ENCODE measurements at places on chromosomes 1 and 21.

DNA sequence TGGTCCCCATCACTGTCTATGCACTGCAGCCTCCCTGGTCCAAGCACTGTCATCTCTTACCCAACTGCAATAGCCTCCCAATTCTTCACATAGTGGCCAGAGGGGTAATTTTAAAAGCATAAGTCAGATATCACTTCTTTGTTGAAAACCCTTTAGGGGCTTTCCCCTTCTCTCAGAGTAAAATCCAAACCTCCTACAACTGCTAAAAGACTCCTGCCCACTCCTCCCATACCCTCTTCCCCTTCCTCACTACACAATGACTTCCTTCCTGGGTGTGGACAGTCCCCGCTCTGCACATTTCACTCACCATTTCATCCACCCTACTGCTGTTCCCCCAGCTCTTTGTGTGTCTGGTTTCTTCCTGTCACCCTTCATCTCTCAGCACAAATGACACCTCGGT lies 8.3 kb downstream of the MCOLN2 start:
- no peak for DNase-seq

DNA sequence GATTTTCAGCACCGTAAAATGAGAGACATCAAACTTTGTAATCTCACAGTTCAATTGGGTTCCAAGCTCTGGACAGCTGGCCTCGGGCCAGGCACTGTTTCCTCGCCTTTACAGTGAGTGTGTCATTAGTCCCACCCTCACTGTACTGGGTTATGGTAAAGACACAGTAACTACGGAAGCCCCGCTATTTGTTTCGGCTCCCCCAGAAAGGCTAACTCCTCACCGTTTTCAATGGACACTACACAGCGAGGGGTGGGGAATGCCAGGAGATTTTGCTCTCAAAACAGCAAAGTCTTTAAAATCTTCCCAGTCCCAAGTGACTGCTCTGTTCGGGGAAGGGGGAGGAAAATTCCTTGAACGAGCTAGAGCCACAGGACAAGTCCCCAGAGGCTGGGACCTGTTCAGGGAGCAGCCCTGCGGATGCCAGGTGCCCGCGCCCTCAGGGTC lies 757 bp upstream of the SPSB1 start:
- DNase-seq = no peak

DNA sequence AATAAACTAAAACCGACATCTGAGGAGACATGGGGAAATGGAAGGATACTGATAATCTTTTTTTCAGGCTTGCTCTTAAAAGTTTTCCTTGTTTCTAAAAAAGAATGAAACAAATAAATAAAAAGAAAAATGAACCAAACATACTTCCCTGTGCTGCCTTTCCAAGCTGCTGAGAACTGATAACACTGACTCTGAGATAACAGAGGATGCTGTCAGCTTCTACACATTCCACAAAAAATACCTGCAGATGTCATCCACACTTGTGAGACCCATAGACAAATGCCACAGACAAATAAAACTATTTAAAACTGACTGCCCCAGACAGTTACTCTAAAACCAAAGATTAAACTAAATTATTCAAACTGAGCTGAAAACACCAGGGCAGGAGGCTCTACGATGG lies 12.0 kb upstream of the OR6K3 start:
- no peak for DNase-seq

DNA sequence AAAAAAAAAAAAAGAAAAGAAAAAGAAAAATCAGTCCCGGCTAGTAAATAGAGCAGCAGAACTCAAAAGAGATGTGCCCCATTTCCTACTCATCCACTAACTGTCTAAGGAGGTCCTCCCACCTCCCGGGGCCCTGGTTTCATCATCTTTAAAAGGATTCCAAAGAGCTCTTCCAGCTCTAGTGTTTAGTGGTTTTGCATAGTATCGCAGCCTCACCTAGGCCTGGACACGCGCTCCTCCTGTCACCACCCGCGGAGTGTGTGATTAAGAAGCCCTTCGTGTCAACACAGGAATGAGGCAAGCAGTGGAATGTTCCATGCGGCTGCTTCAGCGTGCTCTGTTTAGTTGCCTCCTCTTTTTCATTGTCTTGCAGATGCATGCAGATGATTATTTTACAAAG lies 49.0 kb downstream of the LBR start:
- DNase-seq = no peak

DNA sequence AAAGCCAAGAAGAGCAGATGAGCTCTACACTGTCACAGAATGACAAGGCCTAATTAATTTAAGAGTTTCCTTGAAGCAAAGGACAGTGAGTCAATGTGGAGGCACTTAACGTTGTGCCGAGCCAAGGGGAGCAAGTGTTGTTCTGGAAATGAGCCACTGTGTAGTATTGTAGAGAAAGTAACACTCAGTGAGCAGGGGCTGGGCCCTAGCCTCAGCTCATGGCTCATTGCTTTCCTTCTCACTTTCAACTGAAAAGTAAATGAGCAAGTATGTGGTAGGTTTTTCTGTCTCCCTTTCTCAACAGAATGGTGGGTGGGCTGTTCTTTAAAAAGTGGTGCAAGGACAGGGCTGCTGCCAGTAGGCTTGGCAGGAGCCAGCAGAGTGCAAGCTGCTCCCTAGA lies 11.8 kb upstream of the KIAA0040 start:
- no peak for DNase-seq

DNA sequence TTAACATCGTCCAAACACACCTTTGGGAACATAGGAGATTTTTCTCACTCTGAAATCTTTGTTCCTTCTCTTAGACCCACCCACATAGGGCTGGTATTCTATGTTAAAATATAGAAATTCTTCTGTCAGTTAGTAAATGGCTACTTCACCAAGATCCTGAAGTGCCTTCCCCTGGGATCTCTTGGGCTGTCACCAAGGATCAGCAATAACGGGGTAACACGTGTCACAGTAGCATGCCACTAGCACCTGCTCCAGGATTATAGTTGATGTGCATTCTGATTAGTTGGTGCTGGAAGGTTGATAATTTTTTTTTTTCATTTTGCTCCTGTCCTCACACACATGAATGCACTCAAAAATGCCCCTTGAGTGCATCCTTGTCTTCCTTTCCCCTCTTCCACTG lies 298.7 kb downstream of the NTNG1 start:
- no peak for DNase-seq

GRCh38 chr21:16312321-16312720 lies 582.5 kb downstream of the USP25 start:
- no peak for DNase-seq

GRCh38 chr21:29174607-29175013 lies 44.2 kb downstream of the MAP3K7CL start:
- no peak for DNase-seq

GRCh38 chr1:177451191-177451590 lies 280.4 kb downstream of the BRINP2 start:
- no peak for DNase-seq

DNA sequence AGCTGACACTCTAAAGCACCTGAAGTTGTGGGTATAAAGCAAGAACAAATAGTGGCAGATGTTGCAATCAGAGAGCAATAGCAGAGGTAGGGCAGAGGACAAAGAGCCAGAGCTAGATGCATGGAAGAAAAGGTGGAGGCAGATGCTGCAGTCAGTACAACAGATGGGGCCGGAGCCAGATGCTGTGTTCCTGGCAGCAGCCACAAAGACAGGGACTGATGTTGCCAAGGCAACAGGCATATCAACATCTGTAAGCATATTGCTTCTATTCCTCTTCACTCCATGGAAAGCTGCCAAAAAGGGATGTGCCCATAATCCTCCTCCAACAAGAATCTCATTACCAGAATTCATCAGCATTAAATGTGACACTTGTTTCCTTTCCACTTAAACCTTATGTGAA lies 108.0 kb downstream of the TNNI3K start:
- no peak for DNase-seq

DNA sequence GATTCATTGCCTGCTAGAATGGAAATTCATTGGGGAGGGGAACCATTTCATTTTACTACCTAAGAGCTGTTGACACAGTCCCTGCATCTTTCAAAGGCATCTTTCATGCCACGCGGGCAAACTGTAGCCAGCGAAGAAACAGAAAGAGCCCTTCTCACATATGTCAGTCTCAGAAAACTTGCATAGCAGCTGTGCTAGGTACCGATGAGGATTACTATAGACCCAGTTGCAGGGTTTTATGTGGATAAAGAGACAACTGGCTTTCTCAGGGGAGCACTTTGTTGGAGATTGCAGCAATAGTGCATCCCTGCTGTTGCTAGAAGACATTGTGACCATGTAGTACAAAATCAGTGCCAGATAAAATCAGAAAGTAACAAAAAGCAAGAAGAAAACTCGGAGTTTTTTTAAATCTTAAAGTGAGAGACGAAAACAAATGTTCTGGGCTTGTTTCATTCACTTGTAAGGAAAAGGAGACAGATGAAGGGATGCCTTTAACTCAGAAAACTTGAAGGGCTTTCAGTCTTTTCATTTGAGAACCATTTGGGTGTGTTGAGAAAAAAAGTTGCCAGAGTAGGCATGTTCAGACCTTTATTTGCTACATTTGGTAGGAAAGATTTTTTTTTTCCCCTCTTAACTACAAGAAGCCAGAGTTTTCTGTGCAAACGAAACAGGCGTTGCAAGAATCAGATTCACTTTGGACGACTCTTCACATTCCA lies 804.1 kb downstream of the USP25 start:
- DNase-seq = no peak

- DNase-seq = no peak
Measured at GRCh38 chr1:178575611-178576361, 62.9 kb downstream of the TEX35 start.

GRCh38 chr1:167542109-167543032 lies 11.2 kb downstream of the CREG1 start:
- no peak for DNase-seq

GRCh38 chr1:109208836-109209463 lies 4.8 kb upstream of the SARS1 start:
- DNase-seq = no peak

DNA sequence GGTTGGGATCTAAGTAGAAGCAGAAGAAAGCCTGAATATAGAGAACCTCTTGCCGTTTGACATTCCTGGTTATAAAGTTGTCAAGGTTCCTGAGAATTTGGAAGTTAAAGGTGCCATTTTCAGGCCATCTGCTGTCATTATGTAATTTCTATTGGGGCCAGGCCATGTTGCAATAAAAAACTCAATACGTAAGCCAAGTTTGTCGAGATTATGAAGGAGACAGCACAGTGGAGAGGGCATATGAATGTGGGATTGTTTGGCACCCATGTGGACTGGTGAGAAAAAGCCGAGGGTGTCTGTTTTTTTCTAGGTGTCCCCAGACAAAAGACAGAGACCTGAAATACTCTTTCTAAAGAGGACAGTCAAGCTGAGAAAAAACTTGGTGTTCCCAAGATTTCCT lies 18.8 kb upstream of the HSD3B1 start:
- DNase-seq = no peak

GRCh38 chr21:15221799-15222386 lies 157.1 kb upstream of the NRIP1 start:
- peak; percentile 4 for DNase-seq

DNA sequence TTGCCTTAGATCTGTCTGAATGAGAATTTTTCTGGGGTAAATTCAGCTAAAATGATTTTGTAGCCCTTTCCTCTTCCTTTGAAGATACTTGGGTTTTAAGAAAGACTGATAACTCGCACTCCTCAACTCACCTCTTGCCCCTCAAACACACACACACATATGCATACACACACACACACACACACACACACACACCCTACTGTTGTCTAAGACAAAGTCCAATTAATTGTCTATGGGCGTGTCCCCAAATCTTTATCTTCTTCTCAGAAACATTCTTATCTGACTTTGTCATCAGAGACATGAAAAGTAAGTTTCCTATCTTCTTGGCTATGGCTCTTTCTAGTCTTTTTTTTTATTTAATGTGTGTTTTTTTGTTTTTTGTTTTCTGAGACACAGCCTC lies 36.1 kb upstream of the SMYD2 start:
- no peak for DNase-seq

GRCh38 chr1:219317762-219318353 lies 144.2 kb downstream of the LYPLAL1 start:
- DNase-seq = no peak

DNA sequence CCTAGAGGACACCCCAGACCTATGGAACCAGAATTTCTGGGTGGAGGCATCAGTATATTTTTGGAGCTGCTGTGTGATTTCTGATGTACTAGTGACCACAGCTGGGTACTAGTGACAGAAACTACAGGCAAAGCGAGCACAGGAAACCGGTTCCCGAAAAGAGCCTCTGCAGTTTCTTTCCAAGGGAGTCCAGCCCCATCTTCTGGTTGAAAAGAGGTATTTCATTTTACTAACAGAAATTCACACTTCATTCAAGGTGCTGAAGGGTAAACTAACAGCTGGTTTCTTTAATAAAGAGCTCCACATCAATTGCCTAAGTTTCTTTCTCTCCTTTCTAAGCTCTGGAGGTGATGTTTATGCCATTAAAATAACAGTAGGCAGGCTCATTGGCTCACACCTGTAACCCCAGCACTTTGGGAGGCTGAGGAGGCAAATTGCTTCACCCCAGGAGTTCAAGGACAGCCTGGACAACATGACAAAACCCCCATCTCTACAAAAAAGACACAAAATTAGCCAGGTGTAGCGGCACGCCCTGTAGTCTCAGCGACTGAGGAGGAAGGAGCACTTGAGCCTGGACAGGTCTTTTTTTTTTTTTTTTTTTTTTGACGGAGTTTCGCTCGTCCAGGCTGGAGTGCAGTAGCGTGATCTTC lies 22.0 kb downstream of the THAP3 start:
- DNase-seq = peak; percentile 56

GRCh38 chr1:94925561-94926125 lies 1.3 kb downstream of the CNN3 start:
- DNase-seq = no peak

GRCh38 chr21:44998086-44998620 lies 58.3 kb downstream of the SLX9 start:
- DNase-seq = no peak

DNA sequence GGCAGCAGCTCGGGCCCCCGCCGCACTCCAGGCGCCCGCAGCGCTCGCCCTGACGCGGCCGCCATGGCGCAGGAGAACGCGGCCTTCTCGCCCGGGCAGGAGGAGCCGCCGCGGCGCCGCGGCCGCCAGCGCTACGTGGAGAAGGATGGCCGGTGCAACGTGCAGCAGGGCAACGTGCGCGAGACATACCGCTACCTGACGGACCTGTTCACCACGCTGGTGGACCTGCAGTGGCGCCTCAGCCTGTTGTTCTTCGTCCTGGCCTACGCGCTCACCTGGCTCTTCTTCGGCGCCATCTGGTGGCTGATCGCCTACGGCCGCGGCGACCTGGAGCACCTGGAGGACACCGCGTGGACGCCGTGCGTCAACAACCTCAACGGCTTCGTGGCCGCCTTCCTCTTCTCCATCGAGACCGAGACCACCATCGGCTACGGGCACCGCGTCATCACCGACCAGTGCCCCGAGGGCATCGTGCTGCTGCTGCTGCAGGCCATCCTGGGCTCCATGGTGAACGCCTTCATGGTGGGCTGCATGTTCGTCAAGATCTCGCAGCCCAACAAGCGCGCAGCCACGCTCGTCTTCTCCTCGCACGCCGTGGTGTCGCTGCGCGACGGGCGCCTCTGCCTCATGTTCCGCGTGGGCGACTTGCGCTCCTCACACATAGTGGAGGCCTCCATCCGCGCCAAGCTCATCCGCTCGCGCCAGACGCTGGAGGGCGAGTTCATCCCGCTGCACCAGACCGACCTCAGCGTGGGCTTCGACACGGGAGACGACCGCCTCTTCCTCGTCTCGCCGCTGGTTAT lies 2.8 kb downstream of the KCNJ9 start:
- DNase-seq = peak; percentile 71
